Fibroblast of lung (primary cell): ENCODE measurements at places on chromosomes 12 and 14. TPM values are rescaled to one million over a fixed set of nuclear protein-coding genes. Genes with fewer than 3 reads are reported as not detected.
A peak's percentile ranks its signal among the peaks of the same experiment; 100 is the strongest.

- no peak overlapping the region for H3K27ac ChIP-seq
- no peaks in the 10 kb centered on the region for H3K36me3 ChIP-seq
- peak; percentile 94 for DNase-seq
Measured at GRCh38 chr12:99498756-99499155, 148.8 kb upstream of the GARIN6 start.

DNA sequence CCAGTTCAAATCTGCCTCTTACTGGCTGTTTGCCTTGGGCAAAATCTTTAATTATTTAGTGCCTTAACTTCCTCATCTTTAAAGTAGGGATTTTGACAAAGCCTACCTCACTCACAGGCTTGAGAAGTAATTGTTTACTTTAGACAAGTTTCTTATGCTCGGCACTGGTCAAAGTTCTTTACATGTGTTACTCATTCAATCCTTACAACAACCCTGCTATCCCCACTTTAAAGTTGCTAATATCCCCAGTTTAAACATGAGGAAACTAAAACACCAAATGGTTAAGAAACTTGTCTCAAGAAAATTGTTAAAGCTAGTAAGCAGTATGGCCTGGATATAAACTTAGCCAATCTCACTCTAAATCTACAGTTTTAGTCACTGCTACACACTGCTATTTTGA lies 204.0 kb upstream of the AVPR1A start:
- no peak overlapping the region for H3K4me3 ChIP-seq
- no peaks in the 10 kb centered on the region for H3K27me3 ChIP-seq
- no peaks in the 10 kb centered on the region for H3K36me3 ChIP-seq
- DNase-seq = no peak
- H3K27ac ChIP-seq = no peak overlapping the region

Gene HCAR2
- total RNA-seq = under 0.01 TPM in 1 of 2 replicates, not detected in the other

Gene SNAPC1
- total RNA-seq = 19.8 and 29.6 TPM in 2 replicates

DNA sequence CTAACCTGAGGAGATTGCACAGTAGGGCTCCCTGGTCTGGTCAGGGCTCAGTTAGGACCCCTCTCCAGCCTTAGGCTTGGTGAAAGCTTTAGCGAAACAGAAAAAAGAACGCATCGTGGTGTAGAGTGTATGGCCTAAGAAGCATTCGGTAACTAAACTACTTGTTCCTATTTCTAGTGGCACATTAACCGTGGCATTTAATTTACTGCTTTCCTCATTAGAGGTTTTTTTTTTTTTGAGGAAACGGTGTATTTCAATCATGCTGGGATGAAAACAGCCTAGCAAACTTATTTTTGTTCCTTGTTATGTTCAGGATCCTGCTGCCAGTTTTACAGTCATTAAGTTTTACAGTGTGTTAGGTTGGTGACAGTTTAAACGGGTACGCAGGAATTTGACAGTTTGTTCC lies 518 bp upstream of the OSBPL8 start:
- no peaks in the 10 kb centered on the region for H3K27me3 ChIP-seq
- H3K4me3 ChIP-seq = peak overlapping the region; percentile 89
- no peaks in the 10 kb centered on the region for H3K36me3 ChIP-seq
- H3K27ac ChIP-seq = peak overlapping the region; percentile 95

DNA sequence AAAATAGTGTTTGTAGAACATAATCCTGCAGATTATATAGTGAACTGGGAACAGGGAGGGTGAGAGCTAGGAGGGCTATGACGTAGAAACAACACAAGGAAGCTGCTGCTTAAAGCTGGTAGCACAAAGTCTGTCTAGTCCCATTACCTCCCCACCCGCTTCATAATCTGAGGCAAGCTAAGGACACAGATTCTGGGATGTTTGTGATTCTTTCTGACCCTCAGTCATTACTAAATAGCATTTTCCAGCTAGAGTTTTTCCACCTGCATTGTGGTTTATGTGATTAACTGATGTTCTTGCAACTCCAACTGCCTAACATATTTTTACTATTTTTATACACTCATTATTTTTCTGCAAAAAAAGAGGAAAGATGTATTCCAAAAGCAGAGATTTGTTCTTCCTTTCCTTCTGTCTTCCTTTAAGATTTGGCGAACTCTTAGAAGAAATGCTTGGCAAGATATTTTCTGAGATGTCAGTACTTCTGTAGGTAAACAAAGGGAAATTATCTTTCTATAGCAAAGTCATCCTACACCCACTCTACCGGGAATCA lies 293.2 kb upstream of the FAR2 start:
- H3K4me3 ChIP-seq = no peak overlapping the region
- DNase-seq = no peak
- H3K36me3 ChIP-seq = no peaks in the 10 kb centered on the region
- no peaks in the 10 kb centered on the region for H3K27me3 ChIP-seq
- H3K27ac ChIP-seq = no peak overlapping the region

GRCh38 chr14:78104655-78105054 lies 65.5 kb upstream of the NRXN3 start:
- no peak for DNase-seq
- no peaks in the 10 kb centered on the region for H3K4me1 ChIP-seq
- no peak overlapping the region for H3K4me3 ChIP-seq
- H3K36me3 ChIP-seq = no peaks in the 10 kb centered on the region
- no peaks in the 10 kb centered on the region for H3K27me3 ChIP-seq
- no peak overlapping the region for H3K27ac ChIP-seq

Gene KERA
- total RNA-seq = not detected in 2 replicates

Gene STAT6
- total RNA-seq = 90.4 and 103 TPM in 2 replicates

Gene SIRT4
- 2.3 and 2.5 TPM in 2 replicates for total RNA-seq

- peaks cover 12% of the 10 kb centered on the region for H3K4me1 ChIP-seq
- no peaks in the 10 kb centered on the region for H3K27me3 ChIP-seq
- H3K36me3 ChIP-seq = peaks cover 2% of the 10 kb centered on the region
- peak; percentile 43 for DNase-seq
Measured at GRCh38 chr14:50823051-50823761, 7.8 kb downstream of the NIN start.

Gene CIROP
- total RNA-seq = 0.17 and 1.0 TPM in 2 replicates

Gene RERG
- 0.26 and 0.33 TPM in 2 replicates for total RNA-seq

Gene PGF
- 4.6 and 7.6 TPM in 2 replicates for total RNA-seq

DNA sequence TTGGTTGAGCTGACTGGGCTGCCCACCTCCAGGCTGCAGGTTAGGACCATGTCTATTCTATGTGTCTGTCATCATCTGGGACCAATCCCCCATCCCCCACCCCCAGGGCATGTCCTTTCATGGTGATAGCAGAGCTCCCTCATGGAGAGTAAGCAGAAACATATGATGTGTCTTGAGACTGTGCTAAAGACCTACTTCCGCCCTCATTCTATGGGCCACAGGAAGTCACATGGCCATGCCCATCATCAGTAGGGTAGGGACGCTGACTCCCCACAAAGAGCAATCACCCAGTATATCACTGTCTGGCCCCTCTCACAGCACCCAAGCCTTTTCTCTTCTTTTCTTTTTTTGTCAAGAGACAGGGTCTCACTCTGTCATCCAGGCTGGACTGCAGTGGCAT lies 99.7 kb downstream of the CMKLR1 start:
- H3K27ac ChIP-seq = no peak overlapping the region
- DNase-seq = no peak
- no peaks in the 10 kb centered on the region for H3K27me3 ChIP-seq
- H3K4me3 ChIP-seq = no peak overlapping the region
- H3K36me3 ChIP-seq = no peaks in the 10 kb centered on the region

DNA sequence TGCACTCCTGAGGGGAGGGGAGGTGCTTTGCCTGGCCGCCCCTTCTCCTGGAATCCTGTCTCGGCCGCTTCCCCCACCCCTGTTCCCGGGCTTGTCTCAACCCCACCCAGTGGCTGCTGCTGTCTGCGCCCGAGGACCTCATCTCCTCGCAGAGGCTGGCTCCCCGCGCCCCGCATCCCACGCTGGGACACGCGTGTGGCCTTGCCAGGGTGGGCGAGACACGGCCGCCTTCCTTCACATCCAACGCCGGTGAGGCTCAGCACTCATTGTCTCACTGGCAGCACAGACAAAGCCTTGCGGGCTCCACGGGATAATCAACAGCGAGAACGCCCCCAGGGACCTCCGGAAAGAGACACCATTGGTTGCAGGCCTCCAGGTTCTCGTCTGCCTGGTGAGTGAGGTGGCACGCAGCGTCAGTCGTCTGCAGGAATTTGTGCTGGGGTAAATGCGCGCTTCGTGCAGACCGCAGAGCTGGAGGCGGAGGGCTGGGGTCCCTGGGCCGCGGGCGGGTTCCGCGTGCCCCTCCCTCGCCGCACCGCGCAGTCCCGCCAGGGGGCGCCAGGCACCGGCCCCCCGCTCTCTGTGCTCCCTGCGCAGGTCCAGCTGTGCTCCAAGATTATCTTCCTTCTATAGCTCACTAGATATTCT lies 26.8 kb downstream of the CCDC177 start:
- H3K27ac ChIP-seq = no peak overlapping the region
- peaks cover 2% of the 10 kb centered on the region for H3K4me1 ChIP-seq
- no peak overlapping the region for H3K4me3 ChIP-seq

DNA sequence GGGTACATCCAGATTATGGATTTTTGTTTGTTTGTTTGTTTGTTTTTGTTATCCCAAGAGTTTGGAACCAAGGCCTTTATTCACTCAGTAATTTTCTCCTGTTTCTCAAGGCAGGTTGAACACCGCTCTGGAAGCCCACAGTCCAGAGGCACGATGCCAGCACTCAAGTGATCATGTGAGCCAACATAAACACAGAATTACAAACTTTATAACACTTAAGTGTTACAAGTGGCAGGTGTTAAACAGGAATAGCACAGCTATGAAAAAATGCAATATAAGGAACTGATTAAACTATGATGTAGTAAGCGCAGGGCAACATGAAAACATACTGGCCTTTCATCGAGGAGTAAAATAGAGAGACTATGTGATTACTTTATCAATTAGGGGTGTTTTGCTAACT lies 1885.8 kb upstream of the SEL1L start:
- H3K4me3 ChIP-seq = no peak overlapping the region
- H3K4me1 ChIP-seq = no peaks in the 10 kb centered on the region
- DNase-seq = no peak
- no peaks in the 10 kb centered on the region for H3K36me3 ChIP-seq

GRCh38 chr12:113051759-113052158 lies 4.8 kb upstream of the DTX1 start:
- no peaks in the 10 kb centered on the region for H3K36me3 ChIP-seq
- peaks cover 9% of the 10 kb centered on the region for H3K27me3 ChIP-seq
- no peaks in the 10 kb centered on the region for H3K4me1 ChIP-seq
- H3K27ac ChIP-seq = no peak overlapping the region

DNA sequence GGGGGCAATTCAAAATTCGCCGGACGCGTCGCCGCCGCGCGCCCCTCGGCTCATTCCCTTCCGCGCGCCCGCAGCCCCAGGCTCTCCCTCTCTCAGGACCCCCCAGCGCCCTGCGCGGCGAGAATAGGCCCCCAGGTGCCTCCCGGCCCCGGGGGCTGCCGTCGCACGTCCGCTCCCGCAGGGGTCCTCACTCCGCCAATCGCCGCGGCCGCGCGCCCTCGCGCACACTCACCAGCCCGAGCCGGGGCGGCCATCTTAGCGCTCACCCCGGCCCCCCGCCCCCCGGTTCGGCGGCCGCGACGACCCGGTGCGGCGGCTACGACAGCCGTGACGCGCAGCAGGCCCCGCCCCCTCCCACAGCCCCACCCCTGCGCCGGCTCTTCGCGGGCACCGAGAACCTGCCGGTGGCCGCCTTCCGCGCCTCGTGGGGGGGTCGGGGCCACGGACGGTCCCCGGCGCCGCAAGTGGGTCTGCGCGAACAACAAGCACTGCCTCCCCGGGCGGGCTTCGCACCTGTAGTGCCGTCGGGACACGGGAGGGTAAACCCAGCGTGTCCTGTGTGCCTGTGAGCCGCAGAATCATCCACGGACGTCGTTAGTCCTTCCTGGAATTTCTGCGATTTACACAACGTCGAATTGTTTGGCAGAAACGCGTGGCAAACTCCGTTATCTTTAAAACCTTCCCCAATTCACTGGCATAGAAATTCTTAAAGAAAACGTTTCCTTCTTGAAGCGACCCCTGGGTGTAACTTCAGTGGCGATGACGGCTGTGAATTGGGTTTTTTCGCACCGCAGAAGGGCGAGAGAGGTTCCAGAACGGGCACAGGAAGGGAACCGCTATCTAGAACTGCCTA lies 2.5 kb downstream of the USP44 start:
- DNase-seq = peak; percentile 18
- peak overlapping the region; percentile 93 for H3K27ac ChIP-seq
- peak overlapping the region; percentile 83 for H3K4me3 ChIP-seq

- H3K4me3 ChIP-seq = no peak overlapping the region
- DNase-seq = no peak
- H3K27me3 ChIP-seq = no peaks in the 10 kb centered on the region
- no peak overlapping the region for H3K27ac ChIP-seq
- H3K36me3 ChIP-seq = peaks cover 13% of the 10 kb centered on the region
Measured at GRCh38 chr12:6962285-6963015, 8.0 kb downstream of the PHB2 start.

- no peaks in the 10 kb centered on the region for H3K36me3 ChIP-seq
- no peaks in the 10 kb centered on the region for H3K27me3 ChIP-seq
- no peaks in the 10 kb centered on the region for H3K4me1 ChIP-seq
- no peak overlapping the region for H3K4me3 ChIP-seq
Measured at GRCh38 chr12:11677093-11677492, 27.6 kb downstream of the ETV6 start.

- H3K27ac ChIP-seq = no peak overlapping the region
- H3K4me3 ChIP-seq = no peak overlapping the region
- no peak for DNase-seq
- no peaks in the 10 kb centered on the region for H3K27me3 ChIP-seq
- peaks cover 3% of the 10 kb centered on the region for H3K36me3 ChIP-seq
- no peaks in the 10 kb centered on the region for H3K4me1 ChIP-seq
Measured at GRCh38 chr12:117178301-117178700, 12.0 kb downstream of the FBXO21 start.

Gene OTOGL
- total RNA-seq = under 0.01 and 0.17 TPM in 2 replicates
